Fibroblast of skin of left biceps (primary cell): ENCODE measurements at places on chromosomes 16 and 17.

- DNase-seq, result no peak
Observed at GRCh38 chr17:45296833-45297124, 20.0 kb downstream of the MAP3K14 start.

DNA sequence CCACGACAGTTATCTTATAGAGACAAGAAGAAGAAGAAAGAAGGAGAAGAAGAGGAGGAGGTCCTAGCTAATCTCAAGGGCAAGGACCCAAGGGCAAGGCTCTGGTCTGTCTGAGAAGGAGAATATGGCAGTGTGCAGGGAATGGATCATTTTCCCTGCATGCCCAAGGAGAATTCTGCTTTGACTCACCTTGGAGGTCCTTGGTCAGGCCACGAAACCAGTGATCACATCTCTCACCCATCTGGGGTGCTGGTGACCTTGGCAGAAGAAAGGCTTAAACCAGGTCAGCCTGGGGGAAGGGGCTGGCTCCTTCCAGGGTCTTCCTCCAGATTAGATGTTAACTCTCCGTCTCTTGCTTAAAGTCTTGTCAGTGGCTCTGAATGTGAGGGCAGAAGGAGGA lies 1.6 kb upstream of the FMNL1 start:
- no peak for DNase-seq

DNA sequence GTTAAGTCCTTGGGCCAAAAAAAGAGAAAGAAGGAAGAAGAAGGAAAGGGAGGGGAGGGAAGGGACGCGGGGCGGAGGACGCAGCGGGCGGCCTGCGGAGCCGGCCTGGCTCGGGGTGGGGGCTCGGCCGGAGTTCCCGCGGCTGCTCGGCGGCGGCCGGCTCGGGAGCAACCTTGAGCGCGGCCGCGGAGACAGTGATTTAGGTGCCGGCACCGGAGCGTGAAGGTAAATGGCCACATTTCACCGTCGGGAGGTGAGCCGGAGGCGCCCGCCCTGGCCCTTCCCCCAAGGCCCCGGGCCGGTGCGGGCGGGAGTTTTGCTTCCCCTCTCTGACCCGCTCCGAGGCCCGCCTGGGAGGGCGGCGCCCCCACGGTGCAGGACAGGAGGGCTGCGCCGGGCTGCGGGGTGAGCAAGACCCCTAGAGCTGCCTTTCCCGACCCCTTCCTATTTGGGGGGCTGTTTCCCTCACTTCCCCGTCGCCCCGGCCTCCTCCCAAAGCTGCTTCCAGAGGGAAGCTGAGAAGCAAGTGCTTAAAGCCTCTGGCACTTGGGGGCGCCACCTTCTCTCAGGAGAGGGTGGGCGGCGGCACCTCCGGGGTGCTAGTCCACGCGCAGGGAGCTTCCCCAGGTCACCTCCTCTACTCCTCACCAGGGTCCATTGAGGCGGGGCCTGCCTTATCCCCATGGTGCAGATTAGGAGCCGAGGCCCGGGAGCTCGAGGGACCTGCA lies 56.5 kb downstream of the MRM1 start:
- DNase-seq, result no peak

GRCh38 chr16:30526137-30526822 lies at the start of gene ZNF768:
Gene ZNF768 (minus strand): TSS chr16:30526566. CDS start chr16:30526413, 153 bp downstream.
- no peak for DNase-seq

DNA sequence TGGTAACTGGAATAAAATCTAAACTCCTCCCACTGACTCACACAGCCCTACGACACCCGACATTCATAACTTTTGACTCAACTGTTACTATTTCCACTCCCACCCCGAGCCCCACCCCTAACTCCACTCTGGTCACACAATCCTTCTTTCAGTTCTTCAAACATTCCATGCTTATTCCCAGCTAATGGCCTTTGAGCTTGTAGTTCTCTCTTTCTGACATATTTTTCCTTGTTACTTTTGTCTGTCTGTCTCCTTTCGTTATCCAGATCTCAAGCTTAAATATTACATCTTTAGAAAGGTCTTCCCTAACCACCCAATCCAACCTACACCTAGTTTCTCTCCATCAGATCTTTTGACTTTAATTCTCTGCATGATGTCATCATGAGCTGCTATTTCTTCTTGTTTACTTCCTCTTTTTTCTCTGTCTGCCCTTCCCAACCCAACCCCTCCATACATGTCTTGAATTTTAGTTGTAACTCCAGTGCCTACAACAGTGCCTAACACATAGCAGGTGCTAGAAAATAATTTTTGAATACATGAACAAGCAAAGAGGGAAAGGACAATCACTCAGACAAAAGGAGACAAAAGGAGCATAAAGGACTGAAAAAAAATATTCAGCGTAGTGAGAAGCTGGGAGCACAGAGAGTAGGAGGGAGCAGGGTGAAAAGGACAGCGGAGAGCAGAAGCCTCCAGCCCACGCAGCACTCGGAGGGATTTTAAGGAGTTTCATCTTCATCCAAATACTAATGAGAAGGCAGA lies 65.2 kb upstream of the SMIM36 start:
- DNase-seq, result no peak

GRCh38 chr16:86970279-86970678 lies 346.9 kb downstream of the C16orf95 start:
- DNase-seq, result no peak

DNA sequence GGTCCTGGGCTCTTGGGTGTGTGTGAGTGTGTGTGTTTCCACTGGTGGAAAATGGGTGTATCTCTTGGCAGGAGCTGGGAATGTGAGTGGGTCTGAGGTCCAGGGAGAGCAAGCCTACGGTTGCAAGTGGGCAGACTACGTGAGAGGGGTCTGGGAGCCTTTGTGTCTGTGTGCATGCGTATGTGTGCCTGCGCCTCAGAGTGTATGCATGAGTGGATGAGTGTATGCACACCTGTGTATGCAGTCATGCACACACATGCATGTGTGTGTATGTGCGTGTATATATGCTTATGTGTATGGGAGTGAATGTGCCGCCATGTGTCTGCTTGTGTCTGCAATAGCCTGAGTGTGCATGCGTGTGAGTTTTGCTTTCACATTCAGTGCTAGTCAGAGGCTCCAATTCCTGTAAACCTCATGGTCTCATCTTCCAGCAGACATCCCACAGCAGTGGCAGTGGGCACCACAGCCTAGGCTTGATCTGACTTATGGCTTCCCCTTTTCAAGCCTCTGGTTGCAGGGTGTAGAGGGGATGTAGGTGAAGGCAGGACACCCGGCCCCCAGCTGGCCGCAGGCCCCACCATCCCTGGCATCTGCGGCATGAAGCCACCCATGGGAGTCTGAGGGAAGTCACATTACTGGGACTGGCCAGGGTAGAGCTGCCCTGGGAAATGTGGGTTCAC lies 19.7 kb upstream of the RMI2 start:
- no peak for DNase-seq

DNA sequence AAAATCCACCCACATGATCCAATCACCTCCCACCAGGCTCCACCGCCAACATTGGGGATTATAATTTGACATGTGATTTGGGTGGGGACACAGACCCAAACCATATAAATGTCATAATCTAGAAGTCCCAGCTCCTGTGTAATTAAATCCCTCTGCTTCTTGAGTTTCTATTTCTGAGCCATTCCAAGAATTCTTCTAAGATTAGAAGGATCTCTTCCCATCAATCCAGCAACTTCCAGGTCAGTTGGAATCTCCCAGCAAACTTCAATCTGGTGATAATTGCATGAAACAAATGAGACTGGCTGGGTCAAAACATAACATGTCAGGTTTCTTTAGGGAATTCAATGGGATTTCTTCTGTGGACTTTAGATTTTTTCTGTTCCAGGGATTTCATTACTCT lies 127.8 kb upstream of the CDH5 start:
- DNase-seq, result no peak

DNA sequence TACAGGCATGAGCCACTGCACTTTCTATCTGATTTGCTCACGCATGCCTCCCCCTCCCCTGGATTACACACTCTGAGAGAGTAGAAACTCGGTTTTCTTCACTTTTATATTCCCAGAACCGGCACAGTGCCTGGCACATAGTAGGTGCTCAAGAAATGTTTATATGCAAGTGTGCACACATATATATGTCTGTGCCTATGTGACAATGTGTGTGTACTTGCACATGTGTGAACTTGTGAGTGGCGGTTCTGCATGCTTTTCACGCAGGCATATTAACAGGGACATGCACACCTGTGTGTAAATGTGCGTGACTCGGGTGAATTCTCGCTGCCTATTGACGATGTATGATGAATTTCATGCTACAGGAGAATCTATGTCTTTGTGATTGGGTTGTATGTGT lies 22.1 kb upstream of the IL21R start:
- DNase-seq, result no peak

GRCh38 chr16:19419698-19420075 lies 2.0 kb downstream of the TMC5 start:
- no peak for DNase-seq

- DNase-seq, result no peak
Observed at GRCh38 chr16:3652373-3653195, 1.9 kb upstream of the DNASE1 start.

GRCh38 chr17:76887802-76888201 lies 19.6 kb downstream of the MGAT5B start:
- no peak for DNase-seq

- DNase-seq, result no peak
Observed at GRCh38 chr16:24308200-24308599, 52.1 kb downstream of the CACNG3 start.

DNA sequence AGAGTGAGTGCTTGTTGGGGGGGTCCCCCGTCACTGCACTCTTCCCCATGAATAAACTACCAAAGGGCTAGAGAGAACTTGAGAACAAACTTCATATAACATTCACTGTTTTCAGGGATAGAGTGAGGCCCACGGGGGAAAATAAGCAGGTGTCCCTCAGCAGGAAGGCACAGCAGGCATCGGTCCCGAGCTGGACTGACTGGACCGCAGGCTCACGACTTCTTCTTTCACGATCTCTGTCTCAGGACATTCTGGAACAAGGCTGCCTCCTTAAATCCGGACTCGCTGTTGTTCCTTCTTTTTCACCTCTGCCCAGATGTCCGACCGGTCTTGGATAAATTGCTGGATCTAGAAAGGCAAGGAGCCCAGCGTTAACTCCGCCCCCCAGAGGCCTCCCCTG lies 14.8 kb downstream of the CCDC42 start:
- DNase-seq, result no peak

DNA sequence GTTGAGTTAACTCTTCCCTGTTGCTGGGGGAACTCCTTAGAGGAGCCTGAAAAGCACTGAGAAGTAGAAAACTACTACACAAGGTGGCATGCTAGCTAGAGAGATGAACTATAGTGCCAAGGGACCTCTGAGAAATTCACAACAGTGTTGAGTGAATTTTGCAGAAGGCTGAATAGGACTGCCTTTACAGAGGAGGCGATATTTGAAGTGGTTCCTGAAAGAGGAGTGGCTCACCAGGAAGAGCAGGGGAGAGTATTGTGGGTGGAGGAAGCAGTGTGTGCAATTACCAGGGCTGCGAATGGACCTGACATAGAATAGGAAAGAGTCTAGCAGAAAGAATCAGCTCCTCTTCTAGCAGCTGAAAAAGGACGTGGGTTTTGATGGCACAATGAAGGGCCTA lies 66.4 kb downstream of the CDK5R1 start:
- DNase-seq, result no peak

DNA sequence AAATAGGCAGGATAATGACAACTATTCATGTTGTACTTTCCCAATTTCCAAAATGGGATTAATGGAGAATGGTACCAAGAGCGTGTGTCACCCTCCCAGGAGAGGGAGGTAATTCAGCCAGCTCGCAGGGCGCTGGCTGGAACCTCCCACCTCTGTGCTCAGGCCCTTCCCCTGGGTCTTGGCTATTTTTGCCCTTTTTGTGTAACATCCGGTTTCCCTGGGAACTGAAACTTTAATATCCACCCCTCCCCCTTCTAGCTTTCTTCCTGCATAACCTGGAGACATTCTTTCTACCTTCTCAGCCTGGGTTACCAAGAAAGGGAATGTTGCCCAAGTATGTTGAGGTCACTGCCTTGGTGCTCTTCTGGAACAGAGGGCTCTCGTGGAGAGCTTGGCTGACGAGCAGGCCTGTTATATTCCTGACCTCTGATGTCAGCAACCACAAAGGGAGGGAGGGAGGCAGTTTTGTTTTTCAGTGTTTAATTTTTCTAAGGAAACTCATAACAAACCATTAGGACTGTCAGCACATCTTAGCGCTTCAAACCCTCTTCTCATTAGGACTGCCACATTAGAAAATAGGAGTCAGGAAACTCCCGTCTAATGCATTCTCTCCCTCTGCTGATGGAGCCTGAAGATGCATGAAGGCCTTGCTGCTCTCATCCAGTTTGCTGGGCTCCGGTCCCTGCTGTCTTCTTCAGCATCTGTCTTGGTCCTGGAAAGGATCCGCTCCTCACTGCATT lies 25.6 kb downstream of the ITGB3 start:
- peak; percentile 91 for DNase-seq

GRCh38 chr17:14553847-14554246 lies 253.0 kb downstream of the HS3ST3B1 start:
- DNase-seq, result no peak

GRCh38 chr17:45310380-45311324 lies 6.2 kb downstream of the MAP3K14 start:
- no peak for DNase-seq

DNA sequence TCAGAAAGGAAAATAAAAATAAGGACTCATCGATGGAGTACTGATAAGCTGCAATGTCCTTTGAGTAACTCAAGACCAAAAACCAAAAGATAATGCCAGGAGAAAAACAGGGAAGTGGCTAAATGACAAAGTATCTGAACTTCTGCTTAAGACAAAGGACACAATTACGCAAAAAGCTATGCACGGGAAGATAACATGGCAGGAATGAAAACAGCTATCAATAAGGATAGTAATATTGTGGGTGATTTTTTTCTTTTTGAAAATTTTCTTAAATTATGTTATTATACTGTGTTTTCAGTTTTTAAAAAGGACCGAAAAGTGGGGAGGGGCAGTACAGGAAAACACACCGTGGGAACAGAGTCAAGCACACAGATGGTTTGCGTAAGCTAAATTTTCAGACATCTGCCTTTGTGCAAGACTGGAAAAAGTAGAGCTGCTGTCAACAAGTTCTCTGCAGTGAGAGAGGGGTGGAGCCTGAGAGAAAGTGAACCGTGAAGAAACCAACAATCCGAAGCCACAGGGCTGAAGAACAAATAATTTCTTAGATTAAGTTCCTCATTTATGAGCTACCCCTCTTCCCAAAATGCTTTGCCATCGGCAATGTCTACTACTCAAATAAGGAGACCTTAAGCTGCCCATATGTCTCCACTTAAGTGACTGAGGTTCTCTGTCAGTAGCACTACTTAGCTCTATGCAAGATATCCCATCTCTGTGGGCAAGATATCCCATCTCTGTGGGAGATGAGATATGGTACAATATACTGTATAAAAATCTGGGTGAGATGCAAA lies 99.9 kb upstream of the CORO6 start:
- peak; percentile 75 for DNase-seq

DNA sequence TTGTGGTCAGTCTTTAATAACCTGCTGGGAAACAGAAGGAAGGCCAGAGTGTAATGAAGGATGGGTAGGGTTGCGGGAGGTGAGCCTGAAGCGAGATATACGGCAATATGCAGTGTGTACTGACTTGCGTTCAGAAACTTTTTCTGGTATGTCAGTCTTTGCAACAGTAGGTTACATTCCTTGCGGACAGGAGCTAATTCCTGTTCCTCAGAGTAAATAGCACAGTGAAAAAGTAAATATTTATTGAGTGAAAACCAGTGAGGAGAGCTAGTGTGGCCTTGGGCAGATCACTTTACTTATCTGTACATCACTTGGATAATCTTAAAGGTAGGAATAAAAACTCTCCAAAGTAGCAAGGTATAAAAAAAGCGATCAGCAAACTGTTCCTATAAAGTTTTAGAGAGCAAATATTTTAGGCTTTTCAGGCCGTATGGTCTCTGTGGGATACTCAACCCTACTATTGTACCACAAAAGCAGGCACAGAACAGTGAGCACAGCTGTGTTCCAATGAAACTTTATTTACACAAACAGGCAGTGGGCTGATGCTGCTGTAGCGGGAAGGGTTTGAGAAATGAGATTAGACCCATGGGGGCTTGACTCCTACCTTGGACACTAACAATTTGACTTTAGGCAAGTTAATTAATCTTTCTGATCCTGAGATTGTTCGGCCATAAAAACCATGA lies 348.0 kb downstream of the UTP18 start:
- DNase-seq, result no peak
